Esophagus squamous epithelium (tissue), 5 donors: ENCODE measurements at places on chromosomes 3 and 15.

DNA sequence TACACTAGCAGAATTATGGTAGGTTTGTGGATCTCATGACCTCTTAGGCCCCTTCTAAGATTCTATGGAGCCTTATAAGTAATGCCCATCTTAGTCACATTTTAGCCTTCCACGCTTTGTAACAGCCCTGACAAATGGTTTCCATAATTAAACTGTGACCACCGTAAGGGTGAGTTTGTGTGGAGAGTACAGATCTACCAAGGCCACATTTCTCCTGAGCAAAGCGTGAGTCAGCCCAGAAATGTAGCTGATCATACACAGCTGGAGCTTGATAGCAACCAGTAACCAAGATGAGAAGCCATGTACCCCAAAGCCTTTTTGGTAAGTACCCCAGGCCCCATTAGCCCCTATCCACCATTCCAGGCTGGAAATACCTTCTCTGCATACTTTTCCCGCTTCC, 31.7 kb downstream of the CHAC1 start:
- DNase-seq, result no peak

DNA sequence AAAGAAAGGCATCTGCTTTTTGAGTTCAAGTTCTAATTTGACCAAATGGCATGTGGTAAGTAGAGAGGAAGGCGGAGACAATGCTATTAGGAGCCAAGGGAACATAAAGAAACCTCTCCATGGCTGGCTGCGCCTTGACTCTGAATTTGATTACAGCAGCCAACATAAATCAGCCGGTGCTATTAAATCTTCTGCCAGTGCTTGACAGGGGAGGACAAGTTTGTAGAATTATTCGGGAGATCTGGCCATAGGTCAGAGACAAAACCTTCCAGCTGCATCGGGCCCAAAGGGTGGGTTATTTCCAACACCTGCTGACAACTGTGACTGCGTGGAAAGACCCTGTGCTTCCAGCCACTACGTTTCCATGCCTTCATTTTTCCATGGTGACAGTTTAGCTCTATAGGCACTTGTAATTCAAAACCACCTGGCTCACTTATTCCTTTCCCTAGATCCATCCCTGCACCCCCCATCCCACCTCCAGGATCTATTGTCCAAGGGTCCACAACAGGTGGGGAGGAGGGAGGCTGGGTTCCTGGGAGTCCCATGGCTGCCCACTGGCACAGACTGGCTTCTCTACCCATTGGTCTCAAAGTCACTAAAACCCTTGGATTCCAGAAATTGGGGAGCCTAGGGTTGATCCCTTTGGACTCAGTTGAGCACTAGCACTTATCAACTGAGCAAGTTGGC, 15.9 kb downstream of the COLQ start:
- no peak for DNase-seq

DNA sequence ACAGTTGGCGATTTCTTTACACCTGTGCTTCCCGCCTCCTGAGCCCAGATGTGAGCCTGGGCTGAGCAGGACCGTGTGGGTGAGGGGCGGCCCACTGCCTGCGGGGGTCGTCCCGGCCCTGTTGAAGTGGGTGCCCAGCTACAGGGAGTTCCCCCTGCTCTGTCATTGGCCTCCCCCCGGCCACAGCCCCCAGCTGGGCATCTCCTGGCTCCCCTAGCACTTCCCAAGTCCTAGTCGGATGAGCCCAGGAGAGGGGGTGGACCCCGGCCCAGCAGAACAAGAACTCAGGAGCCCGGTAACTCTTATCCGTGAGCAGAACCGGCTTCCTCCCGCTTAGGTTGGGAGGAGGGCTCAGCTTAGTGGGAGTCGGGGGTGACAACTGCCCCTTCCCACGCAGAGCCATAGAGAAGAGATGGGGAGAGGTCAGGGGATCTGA, 757 bp downstream of the PAQR5 start:
- DNase-seq, result no peak

- DNase-seq, result no peak
Measured at GRCh38 chr15:42921342-42921731, 759 bp upstream of the TTBK2 start.

GRCh38 chr3:65762235-65762580, 276.5 kb downstream of the MAGI1 start:
- no peak for DNase-seq

GRCh38 chr15:77406846-77407245, 13.1 kb downstream of the PEAK1 start:
- DNase-seq, result no peak

GRCh38 chr15:69696946-69697345, 244.3 kb downstream of the RPLP1 start:
- DNase-seq, result no peak

DNA sequence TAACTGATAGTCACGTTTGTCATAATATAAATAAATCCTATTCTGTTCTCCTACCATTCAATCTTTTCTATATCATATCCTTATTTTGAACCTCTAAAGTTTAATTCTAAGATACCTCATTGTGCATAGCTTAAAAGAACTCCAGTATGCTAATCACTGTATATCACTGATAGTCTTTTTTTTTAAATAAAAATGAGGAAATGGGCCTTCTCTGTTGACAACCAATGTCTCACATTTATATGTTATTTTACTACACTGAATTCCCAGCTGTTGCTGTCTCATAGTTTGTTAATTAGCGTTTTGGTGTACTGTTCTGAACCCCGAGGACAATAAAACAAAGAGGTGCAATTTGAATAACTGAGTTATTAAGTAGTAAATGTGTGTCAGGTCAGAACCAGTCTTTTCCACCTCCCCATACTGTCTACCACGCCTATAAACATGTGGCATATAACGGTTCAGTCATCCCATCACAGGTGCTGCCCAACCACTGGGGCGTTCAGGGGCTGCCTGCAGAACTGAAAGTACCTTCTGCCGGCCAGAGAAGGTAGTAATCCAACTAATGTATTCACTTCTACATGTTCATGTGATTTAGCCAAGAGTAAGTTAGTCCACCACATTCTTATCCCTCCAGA, 14.9 kb downstream of the CBLB start:
- no peak for DNase-seq

- DNase-seq, result no peak
Measured at GRCh38 chr3:148735597-148735996, 37.9 kb downstream of the AGTR1 start.

- no peak for DNase-seq
Measured at GRCh38 chr3:128173200-128173599, 19.9 kb downstream of the EEFSEC start.

DNA sequence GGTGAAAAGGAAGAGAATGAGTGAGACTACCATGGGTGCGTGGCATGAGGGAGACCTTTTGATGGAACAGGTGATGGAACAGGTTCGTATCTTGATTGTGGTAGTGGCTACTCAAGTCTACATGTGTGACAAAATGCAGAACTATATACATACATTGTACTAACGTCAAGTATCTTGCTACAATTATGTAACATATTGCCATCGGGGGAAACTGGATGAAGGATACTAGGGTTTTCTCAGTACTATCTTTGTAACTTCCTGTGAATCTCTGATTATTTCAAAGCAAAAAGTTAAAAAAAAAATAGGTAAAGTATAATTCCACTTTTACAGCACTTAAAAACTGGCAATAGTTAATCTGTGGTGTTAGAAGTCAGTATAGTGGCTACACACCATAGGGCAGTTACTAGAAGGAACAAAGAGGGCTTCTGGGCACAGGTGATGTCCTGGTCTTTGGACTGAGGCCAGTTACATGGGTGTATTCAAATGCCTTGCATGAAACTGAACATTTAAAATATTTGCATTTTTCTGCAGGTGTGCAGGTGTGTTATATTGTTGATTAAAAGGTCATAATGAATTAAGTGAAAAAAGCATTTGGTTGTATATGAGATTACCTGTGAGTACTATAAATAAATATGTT, 61.4 kb downstream of the LRRK1 start:
- DNase-seq, result no peak

DNA sequence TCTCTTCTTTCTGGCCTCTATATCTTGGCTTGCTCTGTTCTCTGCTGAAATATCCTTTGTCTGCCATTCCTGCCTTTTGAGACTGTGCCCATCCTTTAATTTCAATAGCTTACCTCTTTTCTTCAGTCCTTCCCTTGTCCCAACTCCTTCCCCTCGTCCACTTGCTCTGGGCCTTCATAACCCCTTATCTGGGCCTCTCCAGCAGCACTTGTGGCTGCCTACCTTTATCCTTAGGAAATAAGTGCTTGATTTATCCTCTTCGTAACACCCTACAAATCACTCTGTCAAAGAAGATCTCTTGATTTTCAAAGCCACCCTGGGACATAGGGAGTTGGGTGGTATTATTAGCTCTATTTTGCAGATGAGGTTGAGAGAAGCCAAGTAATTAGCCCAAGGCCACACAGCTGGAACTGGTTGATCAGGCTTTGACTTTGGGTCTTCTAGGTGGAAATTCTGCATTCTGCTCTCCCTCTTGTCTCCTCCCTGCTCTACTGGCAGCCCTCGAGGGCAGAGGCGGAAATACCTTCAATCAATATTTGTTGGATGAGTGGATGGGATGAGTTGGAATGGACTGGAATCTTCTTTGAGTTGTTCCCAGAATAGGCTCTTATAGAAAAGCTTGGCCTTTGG, 84.0 kb upstream of the TLE3 start:
- DNase-seq, result no peak

DNA sequence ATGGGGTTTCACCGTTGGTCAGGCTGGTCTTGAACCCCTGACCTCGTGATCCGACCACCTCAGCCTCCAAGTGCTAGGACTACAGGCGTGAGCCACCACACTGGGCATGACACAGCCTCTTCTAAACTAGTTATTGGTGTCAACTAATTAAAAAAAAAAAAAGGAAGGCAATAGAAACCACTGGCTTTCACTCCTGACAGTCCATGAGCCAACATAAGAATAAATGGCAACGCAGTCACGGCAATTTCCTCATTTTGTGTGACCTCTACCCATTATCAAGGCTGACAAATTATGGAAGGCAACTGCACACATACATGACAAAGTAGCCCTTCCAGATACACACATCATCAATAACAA, 5.9 kb downstream of the ARHGEF3 start:
- DNase-seq, result no peak

DNA sequence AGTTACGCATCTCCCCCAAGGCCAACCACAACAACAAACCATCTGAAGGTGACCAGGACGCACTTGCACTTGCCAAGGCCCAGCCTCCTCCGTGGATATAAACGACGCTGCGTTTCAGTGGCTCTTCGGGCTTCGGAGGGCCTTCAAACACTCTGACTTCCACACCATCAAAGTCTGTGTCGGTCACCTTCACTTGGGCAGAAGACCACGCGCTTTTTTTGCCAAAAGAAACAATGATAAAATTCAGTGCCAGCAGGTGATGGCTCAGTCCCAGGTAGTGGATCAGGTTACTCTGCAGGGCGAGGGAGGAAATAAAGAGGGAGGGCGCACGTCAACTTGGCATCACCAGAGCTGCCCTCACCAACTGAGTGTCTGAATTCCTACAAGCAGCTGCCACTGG, 63.0 kb downstream of the NCEH1 start:
- no peak for DNase-seq

DNA sequence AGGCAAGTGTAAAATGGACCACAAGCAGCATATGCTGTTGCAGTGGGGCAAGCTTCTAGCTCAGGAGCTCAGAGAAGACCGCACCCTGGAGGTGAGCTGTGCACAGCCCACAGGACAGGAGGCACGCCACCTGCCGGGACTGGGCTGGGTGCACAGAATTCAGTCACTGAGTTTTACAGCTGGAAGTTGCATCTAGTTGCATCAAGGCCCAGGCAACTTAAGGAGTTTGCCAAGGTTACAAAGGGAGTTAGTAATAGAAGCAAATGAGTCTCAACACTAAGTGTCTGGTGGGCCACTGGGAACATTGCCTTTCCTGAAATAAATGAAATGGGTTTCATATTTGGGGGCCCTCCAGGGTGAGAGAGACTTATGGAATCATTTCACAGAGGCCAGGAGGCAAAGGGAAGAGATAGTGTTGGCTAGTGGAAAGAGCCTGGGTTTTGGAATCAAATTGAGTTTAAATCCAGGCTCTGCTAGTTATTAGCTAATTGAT, 36.0 kb upstream of the TIMP4 start:
- no peak for DNase-seq

DNA sequence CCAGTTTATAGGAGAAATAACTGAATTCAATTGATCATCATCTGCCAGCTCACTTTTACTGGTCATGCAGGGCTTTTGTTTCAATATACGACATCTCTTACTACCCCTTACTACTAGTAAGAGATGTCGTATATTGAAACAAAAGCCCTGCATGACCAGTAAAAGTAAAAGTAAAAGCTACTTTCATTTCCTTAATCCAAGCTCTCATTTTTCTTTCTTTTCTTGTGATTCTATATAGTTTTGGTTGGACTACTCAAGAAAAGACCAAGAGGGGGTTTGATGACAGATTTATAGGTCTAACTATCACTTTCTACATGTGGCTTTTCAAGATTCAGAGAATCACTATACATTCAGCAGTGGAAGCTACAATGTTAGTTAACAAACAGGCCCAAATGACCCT, 1237.3 kb downstream of the ROBO2 start:
- no peak for DNase-seq

GRCh38 chr3:100047455-100048141, 66.7 kb downstream of the FILIP1L start:
- DNase-seq, result no peak

DNA sequence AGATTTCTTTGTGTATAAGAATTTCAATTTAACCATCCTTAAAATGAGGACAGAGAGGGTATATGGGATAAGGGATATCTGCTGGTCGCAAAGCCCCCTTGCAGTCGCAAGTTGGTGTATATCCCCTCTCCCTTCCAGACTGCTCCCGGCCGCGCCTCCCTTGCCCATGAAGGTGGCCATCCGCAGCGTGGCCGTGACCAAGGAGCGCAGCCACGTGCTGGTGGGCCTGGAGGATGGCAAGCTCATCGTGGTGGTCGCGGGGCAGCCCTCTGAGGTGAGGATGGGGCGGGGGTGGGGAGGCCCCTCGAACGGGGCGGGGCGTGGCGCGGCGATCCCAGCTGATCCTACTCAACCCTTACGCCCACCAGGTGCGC, 29.4 kb downstream of the NBEAL2 start:
- no peak for DNase-seq

DNA sequence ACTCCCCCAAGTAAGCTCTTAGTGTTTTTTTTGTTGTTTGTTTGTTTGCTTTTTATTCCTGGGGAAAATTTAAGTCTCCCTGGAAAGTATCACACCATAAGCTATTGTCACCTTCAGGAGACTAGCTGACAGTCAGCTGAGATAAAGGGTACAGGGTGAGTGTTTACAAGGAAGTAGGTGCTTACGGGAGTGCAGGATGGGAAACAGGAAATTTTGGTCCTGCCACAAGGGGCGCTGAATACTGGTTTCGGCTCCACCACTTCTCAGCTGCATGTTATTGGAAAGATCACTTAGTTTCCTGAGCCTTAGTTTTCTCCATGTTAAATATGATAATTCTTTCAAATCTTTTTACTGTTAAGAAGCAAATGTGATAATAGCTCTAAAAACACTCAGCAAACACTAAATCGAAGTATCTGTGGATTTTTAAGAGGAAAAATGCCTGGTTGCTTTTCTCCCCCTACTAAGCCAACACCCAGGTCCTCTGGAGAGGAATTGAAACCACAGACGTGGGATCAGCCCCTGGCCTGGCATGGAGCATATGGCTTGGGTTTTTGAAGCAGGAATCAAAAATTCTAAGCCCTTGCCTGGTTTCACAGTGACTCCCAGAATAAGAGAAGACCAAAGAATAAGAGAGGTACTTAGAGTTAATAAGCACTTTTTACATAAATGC, 90.7 kb downstream of the SCN11A start:
- DNase-seq, result no peak
